Thyroid gland (tissue), 4 donors: ENCODE measurements at places on chromosomes 6 and 20. TPM values are rescaled to one million over a fixed set of nuclear protein-coding genes. Genes with fewer than 3 reads are reported as not detected.

The ZBTB46 gene
- total RNA-seq, result 26.1 TPM

The FAM209B gene
- 0.56 TPM for total RNA-seq

GRCh38 chr6:139973669-139974344, 599.4 kb upstream of the CITED2 start:
- no peak for DNase-seq

- no peak for DNase-seq
These were observed 147.9 kb upstream of the SHLD1 start for GRCh38 chr20:5602346-5602745.

The TOX2 gene
- total RNA-seq, result 7.7 TPM

DNA sequence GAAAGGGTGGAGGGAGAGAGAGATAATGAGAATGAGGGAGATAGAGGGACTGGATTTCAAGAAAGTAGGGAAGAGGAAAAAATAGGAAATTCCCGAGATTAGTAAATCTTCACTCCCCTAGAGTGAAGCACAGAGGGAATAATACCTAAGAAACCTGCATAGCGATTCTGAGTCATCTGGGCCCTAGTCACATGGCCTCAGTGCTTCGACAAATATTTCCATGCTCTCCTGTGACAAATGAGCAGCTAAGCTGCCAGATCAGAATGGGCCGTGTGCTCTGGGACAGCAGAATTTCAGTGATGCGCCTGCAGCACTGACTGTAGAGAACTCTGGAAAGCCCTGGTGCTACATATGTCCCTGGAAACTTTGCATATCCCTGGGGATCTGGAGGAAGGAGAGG, 48.6 kb upstream of the GRIK2 start:
- DNase-seq, result no peak

DNA sequence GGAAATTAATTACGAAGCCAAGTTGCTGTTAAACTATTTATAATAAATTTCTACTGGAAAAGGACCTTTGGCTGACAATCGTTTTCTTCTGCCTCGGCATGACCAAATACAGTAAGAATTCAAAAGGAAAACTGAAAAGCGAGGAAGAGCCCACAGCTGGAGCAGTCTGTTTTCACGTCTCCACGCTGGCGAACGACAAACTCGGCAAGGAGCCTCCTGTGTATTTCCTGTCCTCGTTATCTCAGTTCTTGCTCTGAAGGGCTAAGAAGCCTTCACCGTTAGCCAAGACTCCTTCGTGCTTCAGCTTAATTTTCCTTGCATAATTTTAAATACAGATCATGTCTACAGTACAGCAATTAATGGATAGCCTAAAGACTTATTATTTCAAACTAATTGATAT, 214.3 kb upstream of the PLCB4 start:
- peak; percentile 5 for DNase-seq

DNA sequence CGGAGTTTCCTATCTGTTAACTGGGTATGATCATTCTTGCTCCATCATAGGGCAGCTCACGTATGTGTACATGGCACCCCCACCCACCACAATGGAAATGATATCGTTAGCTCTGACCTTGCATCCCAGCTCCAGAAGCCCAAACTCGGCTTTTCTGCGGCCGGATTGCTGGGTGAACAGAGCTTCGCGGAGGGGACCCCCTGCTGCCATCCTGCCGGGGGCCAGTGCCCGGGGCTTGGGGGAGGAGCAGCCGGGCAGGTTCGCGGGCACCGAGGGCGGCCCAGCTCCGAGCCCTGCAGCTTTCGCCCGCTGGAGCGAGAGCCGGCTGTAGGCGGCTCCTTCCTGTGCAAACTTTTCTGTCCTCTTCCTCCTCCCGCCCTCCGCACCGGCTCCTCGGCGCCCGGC, 24.9 kb upstream of the FUCA2 start:
- peak; percentile 59 for DNase-seq

- no peak for DNase-seq
These were observed 99.9 kb downstream of the AIG1 start for GRCh38 chr6:143160439-143161220.

DNA sequence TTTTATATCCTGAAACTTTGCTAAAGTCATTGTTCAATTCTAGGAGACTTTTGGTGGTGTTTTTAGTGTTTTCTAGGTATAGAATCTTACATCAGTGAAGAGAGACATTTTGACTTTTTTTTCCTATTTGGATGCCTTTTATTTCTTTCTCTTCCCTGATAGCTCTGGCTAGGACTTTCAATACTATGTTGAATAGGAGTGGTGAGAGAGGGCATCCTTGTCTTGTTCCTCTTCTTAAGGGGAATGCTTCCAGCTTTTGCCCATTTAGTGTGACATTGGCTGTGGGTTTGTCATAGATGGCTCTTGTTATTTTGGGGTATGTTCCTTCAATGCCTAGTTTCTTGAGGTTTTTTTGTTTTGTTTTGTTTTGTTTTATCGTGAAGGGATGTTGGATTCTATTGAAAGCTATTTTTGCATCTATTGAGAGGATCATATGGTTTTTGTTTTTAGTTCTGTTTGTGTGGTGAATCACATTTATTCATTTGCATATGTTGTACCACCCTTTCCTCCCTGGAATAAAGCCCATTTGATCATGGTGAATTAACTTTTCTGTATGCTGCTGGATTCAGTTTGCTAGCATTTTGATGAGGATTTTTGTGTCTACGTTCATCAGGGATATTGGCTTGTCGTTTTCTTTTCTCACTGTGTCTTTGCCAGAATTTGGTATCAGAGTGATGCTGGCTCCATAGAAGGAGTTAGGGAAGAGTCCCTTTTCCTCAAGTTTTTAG, 540.1 kb upstream of the FLRT3 start:
- no peak for DNase-seq
